ENCODE measurements at places on chromosomes 11 and 22.

DNA sequence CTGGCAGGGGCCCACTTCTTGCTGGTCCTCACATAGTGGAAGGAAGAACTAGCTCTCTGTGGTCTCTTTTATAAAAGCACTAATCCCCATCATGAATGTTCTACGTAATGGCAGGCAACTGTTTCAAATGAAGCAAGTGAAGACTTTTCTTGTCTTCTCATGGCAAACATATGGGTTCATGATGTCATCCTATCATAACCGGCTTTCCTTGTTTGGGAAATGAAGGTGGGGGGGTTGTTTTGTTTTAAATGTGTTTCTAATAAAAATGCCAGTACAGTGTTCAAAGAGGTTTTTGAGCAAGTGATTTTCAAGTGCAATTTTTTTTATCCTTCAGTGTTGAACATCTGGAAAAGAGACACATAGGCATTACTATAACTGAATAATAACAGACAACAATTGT is 33.4 kb downstream of the REXO2 start:
- no peaks in the 10 kb centered on the region for H3K27me3 ChIP-seq
- no peak for DNase-seq

DNA sequence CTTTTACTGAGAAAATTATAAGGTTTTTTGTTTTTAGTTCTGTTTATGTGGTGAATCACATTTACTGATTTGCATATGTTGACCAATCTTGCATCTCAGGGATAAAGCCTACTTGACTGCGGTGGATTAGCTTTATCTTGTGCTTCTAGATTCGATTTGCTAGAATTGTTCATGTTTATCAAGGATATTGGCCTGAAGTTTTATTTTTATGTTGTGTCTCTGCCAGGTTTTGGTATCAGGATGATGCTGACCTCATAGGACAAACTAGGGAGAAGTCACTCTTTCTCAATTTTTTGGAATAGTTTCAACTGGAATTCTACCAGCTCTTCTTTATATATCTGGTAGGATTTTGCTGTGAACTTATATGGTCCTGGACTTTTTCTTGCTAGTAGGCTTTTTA is 504.8 kb downstream of the ETS1 start:
- no peak for DNase-seq
- no peak overlapping the region for H3K27ac ChIP-seq
- H3K27me3 ChIP-seq = no peaks in the 10 kb centered on the region
- H3K4me1 ChIP-seq = no peaks in the 10 kb centered on the region

DNA sequence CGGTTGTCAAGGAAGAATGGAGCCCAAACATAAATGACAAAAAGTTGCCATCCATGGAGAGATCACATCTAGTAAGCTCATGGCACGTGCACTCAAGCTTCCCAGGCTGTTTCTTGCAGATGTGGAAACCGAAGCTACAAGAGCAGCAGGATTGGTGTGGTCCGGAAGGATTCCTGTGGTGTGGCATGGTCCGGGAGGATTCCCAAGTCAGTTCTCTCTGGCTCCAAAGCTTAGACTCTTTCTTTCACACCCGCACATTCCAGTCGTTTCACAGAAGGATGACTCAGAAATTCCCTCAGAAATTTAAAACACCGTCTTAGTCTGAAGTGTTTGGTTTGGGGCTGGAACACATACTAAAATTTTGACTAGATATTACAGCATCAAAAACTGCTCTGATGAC is 78.0 kb upstream of the DRD2 start:
- no peaks in the 10 kb centered on the region for H3K36me3 ChIP-seq
- no peak overlapping the region for H3K4me3 ChIP-seq
- no peaks in the 10 kb centered on the region for H3K27me3 ChIP-seq
- no peaks in the 10 kb centered on the region for H3K4me1 ChIP-seq

- no peaks in the 10 kb centered on the region for H3K36me3 ChIP-seq
- H3K4me3 ChIP-seq = no peak overlapping the region
- peaks cover 29% of the 10 kb centered on the region for H3K4me1 ChIP-seq
- H3K27ac ChIP-seq = no peak overlapping the region
Observed at GRCh38 chr11:124841840-124842239, 23.4 kb upstream of the ROBO3 start.

DNA sequence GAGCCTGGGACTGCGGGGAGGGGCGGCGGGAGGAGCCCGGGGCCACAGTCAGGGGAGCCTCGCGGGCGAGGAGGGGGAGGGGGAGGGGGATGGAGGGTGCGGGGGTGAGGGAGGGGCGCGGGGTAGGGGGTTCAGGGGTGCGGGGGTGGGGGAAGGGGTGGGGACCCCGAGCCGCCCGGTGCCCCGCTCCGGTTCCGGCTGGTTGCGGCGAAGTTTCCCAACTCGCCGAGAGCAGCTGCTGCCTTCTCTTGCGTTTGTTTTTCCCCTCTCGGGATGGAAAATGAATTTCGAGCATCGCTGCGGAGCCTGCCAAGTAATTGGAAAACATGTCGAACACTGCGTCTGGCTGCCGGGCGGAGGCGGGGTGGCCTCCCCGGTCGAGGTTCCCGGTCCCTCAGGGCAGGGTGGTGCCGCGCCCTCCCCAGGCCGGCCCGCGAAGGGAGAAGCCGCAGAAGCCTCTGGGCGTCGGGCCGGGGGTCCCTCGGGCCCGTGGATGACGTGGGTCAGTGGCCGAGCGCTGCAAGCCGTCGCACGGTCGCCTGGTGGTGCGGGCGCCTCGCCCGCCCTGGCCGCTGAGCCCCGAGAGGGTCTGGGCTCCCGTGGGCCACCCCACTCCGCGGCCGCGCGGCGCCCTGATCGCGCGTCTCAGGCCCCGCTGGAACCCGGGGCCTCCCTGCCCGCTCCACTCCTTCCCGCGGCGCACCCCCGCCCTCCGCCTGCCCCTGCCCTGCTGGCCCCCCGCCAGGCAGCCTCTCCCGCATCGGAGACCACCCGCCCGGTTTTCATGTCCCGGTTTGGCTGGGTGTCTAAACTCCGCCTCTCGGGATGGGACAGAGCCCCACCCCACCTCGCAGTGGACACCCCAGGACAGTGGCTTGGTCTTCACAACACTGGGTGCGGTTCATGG is 12.1 kb downstream of the SPATA19 start:
- no peaks in the 10 kb centered on the region for H3K4me1 ChIP-seq
- no peak overlapping the region for H3K27ac ChIP-seq
- no peak overlapping the region for H3K4me3 ChIP-seq
- no peak for DNase-seq
- peaks cover 4% of the 10 kb centered on the region for H3K27me3 ChIP-seq
- H3K36me3 ChIP-seq = no peaks in the 10 kb centered on the region

DNA sequence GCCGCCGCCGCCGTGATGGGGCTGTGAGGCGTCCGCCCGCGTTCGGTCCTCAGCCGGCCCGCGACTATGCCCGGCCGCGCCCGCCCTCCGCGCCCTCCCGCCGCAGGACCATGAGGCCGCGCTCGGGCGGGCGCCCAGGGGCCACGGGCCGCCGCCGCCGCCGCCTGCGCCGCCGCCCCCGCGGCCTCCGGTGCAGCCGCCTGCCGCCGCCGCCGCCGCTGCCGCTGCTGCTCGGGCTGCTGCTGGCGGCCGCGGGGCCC is 215 bp downstream of the ZNRF3 start:
- H3K27ac ChIP-seq = peak overlapping the region; percentile 41
- H3K27me3 ChIP-seq = no peaks in the 10 kb centered on the region
- no peaks in the 10 kb centered on the region for H3K36me3 ChIP-seq

GRCh38 chr22:46262449-46263215 is 511 bp downstream of the PKDREJ start:
- no peak overlapping the region for H3K27ac ChIP-seq
- DNase-seq = peak; percentile 84
- no peaks in the 10 kb centered on the region for H3K36me3 ChIP-seq
- peak overlapping the region; percentile 32 for H3K4me3 ChIP-seq

DNA sequence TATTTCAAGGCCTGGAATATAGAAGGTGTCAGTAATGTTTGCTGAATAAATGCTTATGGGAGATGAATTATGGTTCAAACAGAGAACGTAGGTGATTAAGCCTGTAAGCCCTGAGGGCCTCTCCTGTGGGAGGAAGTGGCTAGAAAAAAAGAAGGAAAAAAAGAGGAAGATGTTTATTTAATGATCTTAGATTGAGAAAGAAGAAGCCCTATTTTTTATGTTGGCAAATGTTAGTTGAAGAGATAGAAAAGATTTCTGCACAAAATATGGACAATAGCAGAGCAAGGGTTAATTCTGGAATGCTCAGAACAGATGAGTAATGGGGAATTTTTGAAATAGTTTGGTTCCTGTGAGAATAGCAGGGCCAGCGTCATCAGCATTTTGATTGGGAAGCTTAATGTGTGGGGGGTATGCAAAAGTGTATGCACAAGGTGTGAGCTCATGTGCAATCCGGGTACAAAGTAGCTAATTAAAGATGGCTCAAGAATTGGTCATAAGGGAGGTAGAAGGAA is 95.7 kb downstream of the TEAD1 start:
- no peak overlapping the region for H3K4me3 ChIP-seq
- no peak for DNase-seq
- no peaks in the 10 kb centered on the region for H3K27me3 ChIP-seq
- peaks cover 21% of the 10 kb centered on the region for H3K4me1 ChIP-seq

DNA sequence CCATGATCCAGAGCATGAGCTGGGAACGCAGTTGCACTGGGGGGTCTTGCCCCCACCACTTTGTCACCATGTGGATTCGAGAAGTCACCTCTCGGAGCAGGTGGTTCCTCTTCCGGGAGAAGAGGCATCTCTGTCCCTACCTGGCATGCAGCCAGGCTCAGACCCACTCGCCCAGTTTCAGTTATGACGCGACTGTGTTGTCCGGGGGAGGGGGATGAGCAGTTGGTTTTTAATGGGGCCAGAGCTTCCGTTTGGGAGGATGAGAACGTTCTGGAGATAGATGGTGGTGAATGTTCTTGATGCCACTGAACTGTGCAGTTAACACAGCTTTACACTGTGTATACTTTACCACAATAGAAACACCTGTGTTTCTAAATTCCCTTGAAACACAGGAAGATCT is 41.5 kb downstream of the DHCR7 start:
- no peaks in the 10 kb centered on the region for H3K36me3 ChIP-seq
- no peaks in the 10 kb centered on the region for H3K4me1 ChIP-seq
- no peak overlapping the region for H3K4me3 ChIP-seq
- H3K27me3 ChIP-seq = no peaks in the 10 kb centered on the region
- no peak for DNase-seq
- no peak overlapping the region for H3K27ac ChIP-seq

DNA sequence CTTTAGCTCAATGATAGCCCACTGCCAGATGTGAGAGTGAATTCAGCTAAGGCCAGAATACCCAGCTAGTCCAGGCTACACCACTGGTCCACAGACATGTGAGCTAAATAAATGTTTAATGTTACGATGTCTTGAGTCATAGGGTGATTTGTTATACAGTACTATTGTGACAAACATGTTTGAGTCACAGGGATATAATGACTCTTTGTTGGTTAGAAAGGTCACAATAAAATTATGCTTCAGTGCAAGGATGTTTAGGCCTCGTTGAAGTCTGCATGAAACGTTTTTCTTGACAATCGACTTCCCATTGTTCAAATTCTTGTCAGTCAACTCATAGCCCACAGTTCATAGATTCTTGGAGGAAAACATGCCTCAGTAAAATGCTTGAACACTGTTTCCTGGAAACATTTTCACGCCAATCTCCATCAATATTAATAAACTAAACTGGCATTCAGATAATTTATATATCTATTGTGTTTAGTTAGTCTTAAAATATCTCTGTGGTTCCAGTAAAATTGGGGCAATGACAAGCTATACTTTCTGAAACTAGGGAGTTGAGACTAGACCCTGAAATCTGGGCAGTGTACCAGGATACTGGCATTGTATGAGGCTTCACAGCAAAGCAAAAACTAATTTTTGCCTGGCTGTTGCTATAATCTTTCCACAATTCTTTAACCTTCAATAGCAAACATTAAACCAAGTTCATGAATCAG is 650.8 kb upstream of the KIRREL3 start:
- H3K4me3 ChIP-seq = no peak overlapping the region
- no peaks in the 10 kb centered on the region for H3K4me1 ChIP-seq
- no peak overlapping the region for H3K27ac ChIP-seq

GRCh38 chr11:75189911-75190310 is 39.0 kb downstream of the SLCO2B1 start:
- no peak for DNase-seq
- no peaks in the 10 kb centered on the region for H3K27me3 ChIP-seq
- H3K4me3 ChIP-seq = no peak overlapping the region

DNA sequence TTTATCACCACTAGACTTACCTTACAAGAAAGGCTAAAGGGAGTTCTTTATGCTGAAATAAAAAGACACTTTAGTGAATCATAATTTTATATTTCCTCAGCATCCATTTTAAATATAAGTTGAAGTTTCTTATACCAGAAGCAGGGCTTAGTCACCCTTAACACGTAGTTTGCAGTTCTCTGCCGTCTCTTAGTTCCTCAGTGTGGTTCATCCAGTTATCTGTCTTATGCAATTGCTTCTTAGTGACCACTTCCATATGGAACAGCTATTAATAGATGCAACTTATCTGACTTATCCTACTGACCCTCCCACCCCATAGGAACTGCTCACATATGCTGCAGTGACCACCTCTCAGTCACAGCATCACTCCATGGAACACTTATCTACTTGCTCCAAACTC is 11.7 kb upstream of the SLC36A4 start:
- no peaks in the 10 kb centered on the region for H3K27me3 ChIP-seq
- H3K36me3 ChIP-seq = no peaks in the 10 kb centered on the region
- H3K27ac ChIP-seq = no peak overlapping the region
- H3K4me3 ChIP-seq = no peak overlapping the region
- DNase-seq = no peak

GRCh38 chr11:64227405-64227956 is 1.4 kb downstream of the NUDT22 start:
- peak overlapping the region; percentile 97 for H3K4me3 ChIP-seq
- H3K36me3 ChIP-seq = peaks cover 13% of the 10 kb centered on the region
- no peaks in the 10 kb centered on the region for H3K27me3 ChIP-seq
- no peak for DNase-seq

DNA sequence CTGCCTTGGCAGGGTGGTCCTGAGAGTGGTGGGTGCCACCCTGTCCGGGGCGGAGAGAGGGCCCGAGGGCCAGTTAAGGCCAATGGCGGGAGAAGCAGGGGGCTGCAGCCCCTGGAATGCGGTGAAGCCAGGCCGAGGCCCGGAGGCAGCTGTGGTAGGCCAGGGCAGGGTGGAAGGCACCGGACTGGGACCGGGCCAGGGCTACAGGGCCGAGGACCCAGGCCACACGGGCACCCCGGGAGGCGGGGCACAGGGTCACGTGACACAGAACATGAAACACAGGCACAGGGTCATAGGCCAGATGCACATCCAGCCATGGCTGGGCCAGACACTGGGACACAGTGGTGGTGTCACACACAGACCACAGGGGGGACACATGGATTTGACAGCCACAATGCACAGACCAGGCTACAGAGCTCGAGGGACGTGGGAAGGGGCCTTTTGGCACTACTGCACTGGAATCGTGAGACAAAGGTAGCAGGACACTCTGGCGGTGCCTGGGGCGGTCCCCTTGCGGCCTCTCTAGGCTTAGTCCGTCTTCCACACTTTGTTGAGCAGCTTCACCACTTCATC is 2.8 kb downstream of the SLC25A1 start:
- no peak overlapping the region for H3K27ac ChIP-seq
- no peaks in the 10 kb centered on the region for H3K27me3 ChIP-seq
- H3K4me3 ChIP-seq = no peak overlapping the region
- H3K4me1 ChIP-seq = peaks cover 55% of the 10 kb centered on the region
- peaks cover 13% of the 10 kb centered on the region for H3K36me3 ChIP-seq
- DNase-seq = no peak

- H3K36me3 ChIP-seq = no peaks in the 10 kb centered on the region
- H3K27ac ChIP-seq = no peak overlapping the region
- H3K4me1 ChIP-seq = no peaks in the 10 kb centered on the region
- no peak for DNase-seq
- no peak overlapping the region for H3K4me3 ChIP-seq
Observed at GRCh38 chr11:134425413-134425812, 13.4 kb upstream of the B3GAT1 start.

GRCh38 chr11:15169815-15170551 is 55.3 kb downstream of the INSC start:
- no peaks in the 10 kb centered on the region for H3K4me1 ChIP-seq
- H3K27ac ChIP-seq = no peak overlapping the region
- H3K36me3 ChIP-seq = no peaks in the 10 kb centered on the region
- no peak for DNase-seq
- H3K27me3 ChIP-seq = no peaks in the 10 kb centered on the region

All from lower lobe of right lung (tissue), 2 donors.